ENCODE measurements at places on chromosomes 2 and 18.

DNA sequence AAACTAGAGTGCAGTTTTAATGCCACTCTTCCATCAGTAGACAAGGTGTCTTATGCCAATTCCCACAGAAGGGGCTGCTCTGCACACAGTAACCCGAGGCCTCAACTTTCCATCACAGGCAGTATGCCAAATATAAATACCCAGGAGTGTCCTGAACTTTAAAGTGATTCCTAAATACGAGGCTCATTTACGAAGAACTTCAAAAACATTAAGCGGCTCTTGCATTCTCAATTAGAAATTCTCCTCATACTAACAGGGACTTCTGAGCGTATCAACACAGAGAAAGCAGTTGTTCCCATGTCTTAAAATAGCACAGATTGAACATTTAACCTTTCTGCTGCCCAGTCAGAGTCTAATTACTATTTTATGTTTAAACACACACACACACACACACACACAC lies 638.6 kb downstream of the ERBB4 start:
- DNase-seq: no peak

DNA sequence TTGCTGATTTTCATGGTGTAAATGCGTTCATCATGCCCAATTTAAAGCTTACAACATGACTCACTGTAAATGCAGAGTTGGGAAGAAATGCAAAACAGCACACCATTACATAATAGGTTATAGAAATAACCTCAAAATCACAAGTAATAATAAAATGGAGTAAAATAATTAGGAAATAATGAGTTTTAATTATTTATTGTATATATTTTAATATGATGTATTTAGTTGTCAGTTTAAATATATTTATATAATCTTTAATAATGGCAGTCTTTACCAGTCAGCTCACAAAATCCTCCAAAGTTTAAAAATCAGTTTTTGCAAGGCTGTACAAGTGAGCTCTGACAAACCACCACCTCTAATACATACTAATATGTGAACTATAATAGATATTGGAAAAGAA lies 180.2 kb downstream of the RND3 start:
- no peak for DNase-seq

GRCh38 chr2:24509425-24509824 lies 18.4 kb downstream of the NCOA1 start:
- DNase-seq: no peak

GRCh38 chr2:234044157-234044556 lies 6.3 kb upstream of the SPP2 start:
- peak; percentile 74 for DNase-seq

Data from fibroblast of villous mesenchyme (primary cell).